Activated T-helper 2 cell treated with anti-CD3 and anti-CD28 coated beads, Interferon-gamma antibody, Interleukin-2, Interleukin-4, amounts not matched to agents 10 μg/mL and 5 μg/mL and 100 μg/mL, durations not matched to agents 14 hours and 24 hours and 36 hours (primary cell): ENCODE measurements at places on chromosomes 1 and 21.

- DNase-seq, result no peak
- H3K36me3 ChIP-seq, result peaks cover 91% of the 10 kb centered on the region
- no peak overlapping the region for H3K4me3 ChIP-seq
Observed at GRCh38 chr1:182869241-182869666, 30.1 kb downstream of the DHX9 start.

DNA sequence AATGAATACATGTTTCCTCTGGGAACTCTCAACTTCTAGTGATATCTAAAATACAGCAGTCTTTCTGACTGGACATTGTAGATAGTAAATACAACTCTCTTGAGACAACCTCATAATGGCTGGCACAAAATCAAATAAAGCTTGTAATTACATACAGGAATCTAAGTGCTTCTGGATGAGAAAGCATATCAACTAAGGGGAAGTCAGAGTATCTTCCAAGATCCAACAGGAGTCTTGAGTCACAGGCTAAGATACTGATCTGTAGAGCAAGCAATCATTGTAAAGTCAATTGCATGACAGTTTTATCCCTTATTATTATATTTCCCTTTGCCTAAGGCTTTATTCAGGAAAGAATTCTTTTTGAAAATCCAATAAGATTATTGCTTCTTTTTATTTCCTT, 249.9 kb downstream of the LRRIQ3 start:
- H3K4me3 ChIP-seq, result no peak overlapping the region
- no peak for DNase-seq
- H3K4me1 ChIP-seq, result no peaks in the 10 kb centered on the region
- H3K36me3 ChIP-seq, result no peaks in the 10 kb centered on the region

- no peak overlapping the region for H3K4me3 ChIP-seq
- H3K4me1 ChIP-seq, result no peaks in the 10 kb centered on the region
- H3K27ac ChIP-seq, result no peak overlapping the region
- no peak for DNase-seq
- no peaks in the 10 kb centered on the region for H3K36me3 ChIP-seq
- H3K27me3 ChIP-seq, result peaks cover 20% of the 10 kb centered on the region
Observed at GRCh38 chr1:63732666-63733065, 41.2 kb upstream of the ROR1 start.

GRCh38 chr1:59356627-59357026, 59.7 kb downstream of the FGGY start:
- no peak overlapping the region for H3K27ac ChIP-seq
- no peak overlapping the region for H3K4me3 ChIP-seq
- peaks cover 7% of the 10 kb centered on the region for H3K36me3 ChIP-seq

DNA sequence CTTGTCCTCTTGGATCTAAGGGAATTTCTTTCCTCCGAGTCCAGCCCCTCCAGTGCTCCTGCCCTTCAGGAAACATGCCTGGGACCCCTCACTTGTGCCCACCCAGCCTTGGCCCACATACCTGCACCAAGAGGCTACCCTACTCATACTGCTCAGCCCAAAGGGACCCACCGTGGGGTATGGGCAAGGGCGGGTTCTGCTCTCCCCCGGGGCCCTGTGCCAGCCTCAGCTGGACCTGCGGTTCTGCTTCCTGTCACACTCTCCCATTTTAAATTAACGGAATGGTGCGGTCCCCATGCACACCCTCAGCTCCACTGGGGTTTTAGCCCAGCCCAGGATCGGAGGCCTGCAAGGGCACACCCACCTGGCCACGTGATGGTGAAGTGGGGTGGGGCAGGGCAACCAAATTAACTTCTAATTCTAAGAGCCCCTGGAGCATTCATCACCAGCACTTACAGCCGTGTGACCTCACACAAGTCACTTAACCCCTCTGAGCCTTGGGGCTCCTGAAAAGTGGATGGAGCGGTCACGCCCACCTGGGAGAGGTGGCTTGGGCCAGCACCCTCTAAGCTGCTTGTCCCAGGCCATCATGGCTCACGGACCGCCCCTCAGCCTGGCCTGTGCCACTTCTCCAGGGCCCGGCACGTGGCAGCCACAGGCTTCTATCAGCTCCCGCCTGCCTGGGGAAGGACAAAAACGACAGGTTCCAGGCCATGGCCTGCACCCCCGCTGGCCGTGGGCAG, 28.3 kb downstream of the TP73 start:
- H3K4me3 ChIP-seq, result no peak overlapping the region
- no peaks in the 10 kb centered on the region for H3K36me3 ChIP-seq
